ENCODE measurements at places on chromosomes 11 and 22.

GRCh38 chr22:27748751-27749191 lies 52.8 kb downstream of the MN1 start:
- DNase-seq: no peak

DNA sequence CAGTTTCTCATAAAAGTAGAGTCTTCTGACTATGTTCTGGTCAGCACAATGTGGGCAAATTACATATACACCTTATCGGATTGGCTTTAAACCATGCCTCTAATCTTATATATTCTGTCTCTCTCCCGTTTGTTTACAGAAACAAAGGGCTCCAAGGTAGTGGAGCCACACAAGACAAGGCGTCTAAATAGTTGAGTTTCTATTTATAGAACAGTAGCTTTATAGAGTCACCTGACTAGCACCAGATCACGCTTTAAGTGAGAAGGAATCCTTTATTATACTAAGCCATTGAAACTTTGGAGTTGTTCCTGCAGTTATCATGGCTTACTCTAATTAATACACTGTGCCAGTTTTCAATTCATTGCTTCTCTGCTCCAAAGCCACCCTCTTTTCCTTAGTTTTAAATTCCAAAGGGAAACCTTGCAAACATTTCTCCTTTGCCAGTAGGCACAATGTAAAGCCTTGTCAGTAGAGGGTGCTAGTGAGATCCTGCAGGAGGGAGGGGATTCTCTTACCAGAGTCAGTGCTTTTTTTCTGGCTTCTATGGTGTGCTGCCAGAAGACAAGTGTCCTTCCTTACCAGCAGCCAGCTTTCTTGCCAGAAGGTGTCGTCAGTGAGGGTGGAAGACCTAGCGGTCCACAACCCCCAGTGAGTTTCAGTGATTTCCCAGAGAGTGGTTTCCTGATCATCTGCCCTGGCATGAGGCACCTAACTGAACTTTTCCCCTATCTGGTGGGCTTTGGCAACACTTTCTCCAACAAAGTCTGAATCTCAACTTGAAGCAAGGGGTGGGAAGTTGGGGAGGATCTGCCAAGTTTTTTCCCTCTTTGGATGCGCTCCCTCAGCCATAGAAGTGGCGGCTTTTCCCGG lies 71.7 kb downstream of the RAB38 start:
- no peak for DNase-seq

DNA sequence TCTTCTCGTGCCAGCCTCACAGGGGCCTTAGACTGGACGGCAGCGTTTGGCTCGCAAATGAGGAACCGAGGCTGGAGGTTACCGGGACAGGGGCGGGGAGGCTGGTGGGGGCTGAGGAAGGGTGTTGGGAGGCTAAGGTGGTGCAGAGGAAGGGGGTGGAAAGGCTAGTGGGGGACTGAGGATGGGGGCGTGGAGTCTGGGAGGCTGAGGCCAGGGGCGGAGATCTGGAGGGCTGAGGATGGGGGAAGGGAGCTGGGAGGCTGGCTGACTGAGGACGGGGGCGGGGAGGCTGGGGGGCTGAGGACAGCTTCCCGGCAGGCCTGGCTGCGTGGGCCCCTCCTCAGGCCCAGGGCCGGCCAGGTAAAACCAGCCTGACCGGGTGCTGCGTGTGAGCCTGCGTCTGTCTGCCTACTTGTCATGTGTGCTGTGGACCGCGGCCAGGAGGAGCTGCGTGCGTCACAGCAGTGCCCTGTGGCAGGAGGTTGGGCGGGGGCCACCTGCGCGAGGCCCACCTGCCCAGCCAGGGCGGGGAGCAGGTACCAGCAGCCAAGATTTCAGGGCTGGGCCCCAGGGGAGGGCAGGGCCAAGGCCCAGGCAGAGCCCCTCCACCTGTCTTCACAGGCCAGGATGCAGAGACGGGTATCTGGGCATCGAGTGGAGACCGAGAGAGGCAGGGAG lies 9.4 kb upstream of the PIM3 start:
- no peak for DNase-seq

GRCh38 chr11:2797121-2797711 lies 88.4 kb downstream of the CDKN1C start:
- DNase-seq: no peak

- DNase-seq: no peak
Observed at GRCh38 chr22:31940506-31940905, 3.8 kb upstream of the YWHAH start.

GRCh38 chr22:27226666-27227065 lies 569.3 kb downstream of the MIAT start:
- DNase-seq: no peak
